ENCODE measurements at places on chromosomes 13 and 19.
A peak's percentile ranks its signal among the peaks of the same experiment; 100 is the strongest.

- peak; percentile 4 for DNase-seq
Measured at GRCh38 chr13:29791997-29792780, 58.2 kb downstream of the UBL3 start.

DNA sequence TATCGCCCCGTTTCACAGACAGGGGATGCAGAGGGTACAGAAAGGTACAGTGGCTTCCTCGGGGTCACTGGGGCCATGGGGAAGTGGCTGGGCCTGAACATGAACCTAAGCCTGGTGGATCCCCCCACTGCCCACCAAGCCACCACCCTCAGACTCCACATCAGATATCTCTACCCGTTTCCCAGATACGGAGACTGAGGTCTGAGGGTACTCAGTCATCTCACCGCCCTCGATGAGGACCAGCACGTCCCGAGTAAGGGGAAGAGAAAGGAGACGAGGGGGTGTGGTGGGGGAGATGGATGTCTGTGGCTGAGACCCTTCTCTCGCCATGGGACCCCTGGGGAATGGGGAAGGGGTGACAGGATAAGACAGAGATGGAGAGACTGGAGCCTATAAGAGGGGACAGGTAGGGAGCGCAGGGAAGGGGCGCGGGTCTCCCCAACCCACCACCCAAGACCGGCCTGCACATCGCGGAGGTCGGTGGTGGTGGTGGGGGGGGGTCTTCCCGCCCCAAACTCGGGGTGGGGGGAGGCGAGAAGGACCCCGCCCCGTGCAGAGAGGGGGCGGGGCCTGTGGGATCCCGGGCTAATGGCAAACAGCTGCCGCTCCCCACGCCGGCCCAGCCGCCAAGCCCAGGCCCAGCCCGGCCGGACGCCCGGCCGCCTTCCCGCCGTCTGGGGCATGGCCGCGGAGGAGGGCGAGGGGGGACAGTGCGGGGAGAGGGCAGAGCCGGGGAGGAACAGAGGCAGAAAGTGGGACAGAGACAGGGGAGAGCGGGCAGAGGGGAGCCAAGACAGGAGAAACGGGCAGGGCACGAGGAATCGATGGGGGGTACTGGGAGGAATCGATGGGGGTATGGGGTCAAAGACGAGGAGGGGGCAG, 698 bp downstream of the KANK2 start:
- no peak for DNase-seq

DNA sequence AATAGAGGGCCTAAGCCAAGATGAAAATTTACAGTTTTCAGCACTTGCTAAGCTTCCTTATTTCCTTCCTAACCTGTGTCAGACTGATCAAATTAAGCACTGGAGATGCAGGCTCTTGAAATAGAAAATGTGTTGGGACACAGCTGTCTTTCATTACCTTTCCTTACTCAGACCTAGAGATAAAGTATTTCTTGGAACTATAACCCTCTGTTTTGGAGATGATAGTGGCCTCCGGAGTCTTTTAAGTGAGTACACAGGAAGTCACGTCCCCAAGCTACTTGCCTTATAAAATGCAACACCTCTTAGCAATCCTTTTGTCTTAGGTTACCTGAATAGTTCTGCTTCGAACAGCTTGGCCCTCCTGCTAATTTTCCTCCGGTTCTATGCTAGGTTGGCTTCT, 12.4 kb upstream of the AKAP11 start:
- no peak for DNase-seq

DNA sequence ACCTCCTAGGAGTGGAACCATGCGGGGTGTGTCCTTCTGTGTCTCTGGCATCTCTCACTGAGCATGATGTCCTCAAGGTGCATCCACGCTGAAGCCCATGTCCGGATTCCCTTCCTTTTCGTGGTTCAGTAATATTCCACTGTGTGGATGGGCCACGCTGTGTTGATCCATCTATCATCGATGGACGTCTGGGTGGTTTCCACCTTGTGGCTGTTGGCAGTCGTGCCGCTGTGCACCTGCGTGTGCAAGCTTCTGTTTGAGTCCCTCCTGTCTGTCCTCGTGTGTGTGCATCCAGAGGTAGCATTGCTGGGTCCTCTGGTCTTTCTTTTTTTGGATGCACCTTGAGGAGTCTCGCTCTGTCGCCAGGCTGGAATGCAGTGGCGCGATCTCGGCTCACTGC, 11.2 kb upstream of the GNA15 start:
- DNase-seq = no peak

DNA sequence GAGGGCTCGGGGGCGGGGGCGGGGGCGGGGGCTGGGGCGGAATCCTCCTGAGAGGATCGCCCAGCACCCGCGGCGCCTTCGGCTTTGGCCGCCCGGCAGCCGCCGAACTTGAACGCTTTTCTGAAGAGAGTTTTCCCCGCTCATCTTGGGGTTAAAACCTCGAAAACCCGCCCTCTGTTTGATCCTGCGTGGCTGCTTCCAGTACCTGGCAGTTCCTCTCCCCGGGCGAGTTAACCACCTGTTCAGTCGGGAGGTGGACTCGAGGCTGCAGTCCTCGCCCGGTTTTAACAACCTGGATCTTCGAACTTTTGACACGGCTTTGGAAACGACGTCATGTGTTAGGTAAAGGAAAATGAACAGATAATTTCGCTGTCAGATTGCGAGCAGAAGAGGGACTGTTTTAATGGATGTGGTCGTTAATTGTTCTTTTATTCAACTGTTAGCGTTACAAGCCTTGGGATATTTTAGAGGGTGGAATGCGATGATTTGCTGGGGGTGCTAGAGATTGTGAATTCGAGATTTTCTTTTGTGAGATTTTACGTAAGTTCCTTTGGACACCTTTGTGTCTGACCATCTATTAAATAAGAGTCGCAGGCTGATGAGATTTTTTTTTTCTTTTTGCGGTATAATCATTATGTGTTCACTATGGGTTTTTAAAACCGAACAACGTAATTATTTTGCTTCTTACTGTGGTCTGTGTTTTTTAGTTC, 1.0 kb downstream of the FNDC3A start:
- no peak for DNase-seq

GRCh38 chr13:81393721-81394120, 1052.8 kb upstream of the SPRY2 start:
- DNase-seq = no peak

DNA sequence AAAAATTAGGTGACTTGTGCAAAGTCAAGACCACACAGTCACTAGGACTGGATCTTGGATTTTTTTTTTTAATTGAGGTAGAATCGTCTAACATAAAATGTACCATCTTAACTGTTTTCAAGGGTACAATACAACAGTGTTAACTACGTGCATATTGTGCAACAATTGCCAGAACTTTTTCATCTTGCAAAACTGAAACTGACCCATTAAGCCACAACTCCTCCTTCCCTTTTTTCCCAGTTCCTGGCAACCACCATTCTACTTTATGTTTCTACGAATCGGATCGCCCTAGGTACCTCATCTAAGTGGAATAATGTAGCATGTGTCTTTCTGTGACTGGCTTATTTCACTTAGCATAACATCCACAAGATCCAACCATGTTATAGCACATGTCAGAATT, 37.5 kb upstream of the POMP start:
- DNase-seq = no peak

- no peak for DNase-seq
Measured at GRCh38 chr19:45710356-45711130, 18.1 kb downstream of the QPCTL start.

DNA sequence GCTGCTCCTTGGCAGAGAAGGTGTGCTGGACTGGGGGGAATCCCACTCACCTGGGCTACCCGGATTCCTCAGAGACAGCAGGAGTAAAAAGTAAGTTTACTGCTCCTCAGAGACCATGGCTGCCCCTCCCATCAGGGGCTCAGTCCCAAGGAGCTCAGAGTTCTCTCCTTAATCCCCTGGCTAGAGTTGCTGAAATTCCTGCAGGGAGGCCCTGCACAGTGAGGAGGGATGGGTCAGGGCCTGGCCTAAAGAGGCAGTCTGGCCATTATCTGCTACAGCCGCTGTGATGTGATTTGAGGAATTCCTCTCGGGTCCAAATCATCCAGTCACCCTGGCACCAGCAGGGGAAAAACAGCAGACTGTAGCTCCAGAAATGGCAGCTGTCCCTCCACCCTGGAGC, 502.5 kb downstream of the PCDH17 start:
- no peak for DNase-seq

DNA sequence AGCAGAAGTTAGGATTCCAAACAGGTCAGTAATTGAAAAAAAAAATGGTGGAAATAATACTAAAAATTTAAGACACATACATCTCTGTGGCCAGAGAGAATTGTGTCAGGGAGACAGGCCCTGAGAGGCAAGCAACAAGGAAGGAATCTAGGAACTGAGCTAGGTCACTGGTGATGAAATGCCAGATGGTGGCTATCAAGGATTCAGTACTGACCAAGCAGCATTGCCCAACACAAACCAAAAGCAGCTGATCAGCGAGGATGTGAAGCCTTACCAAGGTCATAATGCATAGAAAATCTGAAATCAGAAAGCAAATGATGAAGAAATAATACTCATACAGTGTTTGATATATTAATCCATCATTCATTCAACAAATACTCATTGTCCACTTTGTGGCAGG, 905.0 kb downstream of the GPC5 start:
- DNase-seq = no peak

DNA sequence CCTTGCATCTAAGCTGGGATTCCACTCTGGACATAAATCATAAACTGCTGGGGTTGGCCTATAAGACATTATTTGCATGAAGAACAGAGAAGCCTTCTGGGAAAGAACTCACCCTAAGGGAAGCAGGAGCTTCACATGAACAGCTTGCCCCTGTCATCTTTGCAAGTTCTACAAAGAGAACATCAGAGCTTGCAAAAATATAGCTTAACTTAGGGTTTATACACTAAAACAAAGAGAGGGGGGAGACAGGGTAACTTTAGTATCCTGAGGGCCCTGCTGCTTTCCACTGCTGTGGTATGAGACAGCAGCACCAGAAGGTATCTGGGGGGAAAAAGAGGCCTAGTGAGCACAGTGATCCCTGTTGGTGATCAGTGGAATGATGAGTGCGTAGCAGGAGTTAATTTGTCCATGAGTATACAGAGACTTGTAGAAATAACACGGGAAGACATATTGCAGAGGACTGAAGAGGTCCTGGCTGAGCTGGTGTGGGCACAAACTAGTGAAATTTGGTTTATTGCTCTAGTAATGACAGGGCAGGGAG, 116.1 kb upstream of the TSC22D1 start:
- DNase-seq = no peak

DNA sequence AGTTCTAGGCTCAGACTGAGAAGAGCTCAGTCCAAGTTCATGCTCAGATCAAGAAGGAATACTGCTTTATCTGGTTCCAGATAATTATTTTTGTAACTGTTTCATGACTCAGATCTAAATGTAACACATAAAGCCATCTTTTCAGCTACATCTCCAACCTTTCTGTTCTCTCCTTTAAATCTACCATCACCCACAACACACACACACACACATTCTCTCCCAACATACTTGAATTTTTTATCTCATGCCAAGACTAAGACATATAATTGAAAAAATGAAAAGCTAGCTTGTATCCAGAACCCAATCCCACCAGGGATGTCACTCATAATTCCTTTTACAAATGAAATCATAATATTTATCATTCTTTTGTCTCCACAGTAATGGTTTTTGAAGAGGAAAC, 7.6 kb downstream of the KATNAL1 start:
- no peak for DNase-seq

- no peak for DNase-seq
Measured at GRCh38 chr19:58353717-58354477, 605 bp upstream of the A1BG start.

DNA sequence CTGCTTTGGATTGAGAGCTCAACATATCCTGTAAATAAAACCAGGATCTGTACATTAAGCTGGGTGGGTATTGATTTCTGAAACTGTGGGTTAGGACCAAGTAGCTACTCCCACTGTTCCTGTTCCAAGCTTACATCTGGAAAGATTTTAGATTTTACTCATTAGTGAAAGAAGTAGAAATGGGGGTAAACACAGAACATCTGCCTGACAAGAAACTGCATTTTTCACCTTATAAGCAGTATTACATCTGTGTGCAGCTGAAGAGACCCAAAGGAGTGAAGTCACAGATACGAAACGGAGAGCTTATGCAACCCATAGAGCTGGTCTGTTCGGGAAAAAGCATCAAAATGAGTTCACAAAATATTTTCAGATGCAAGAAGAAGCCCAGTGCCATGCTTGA, 235.2 kb downstream of the SLITRK5 start:
- no peak for DNase-seq

GRCh38 chr19:8460516-8461298, 15.9 kb downstream of the HNRNPM start:
- DNase-seq = peak; percentile 37

GRCh38 chr13:28451482-28452217, 43.3 kb downstream of the FLT1 start:
- no peak for DNase-seq

- no peak for DNase-seq
Measured at GRCh38 chr13:46639033-46639981, 86.3 kb downstream of the LRCH1 start.

- DNase-seq = no peak
Measured at GRCh38 chr19:11674067-11674492, 64.7 kb downstream of the ZNF823 start.

- no peak for DNase-seq
Measured at GRCh38 chr19:33063753-33064457, 783 bp downstream of the RHPN2 start.

DNA sequence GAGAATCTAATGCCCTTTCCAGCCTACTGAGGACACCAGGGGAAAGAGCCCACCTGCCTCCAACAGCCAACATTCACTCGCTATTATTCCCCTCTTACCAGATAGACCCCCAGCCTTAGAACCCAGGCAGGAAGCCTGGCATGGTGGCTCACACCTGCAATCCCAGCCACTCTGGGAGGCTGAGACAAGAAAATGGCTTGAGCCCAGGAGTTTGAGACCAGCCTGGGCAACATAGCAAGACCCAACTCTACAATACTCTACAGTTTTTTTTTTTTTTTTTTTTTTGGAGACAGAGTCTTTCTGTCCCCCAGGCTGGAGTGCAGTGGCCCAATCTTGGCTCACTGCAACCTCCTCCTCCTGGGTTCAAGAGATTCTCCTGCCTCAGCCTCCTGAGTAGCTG, 3.5 kb upstream of the LMNB2 start:
- DNase-seq = no peak
